ENCODE measurements at places on chromosomes 16 and 17.

DNA sequence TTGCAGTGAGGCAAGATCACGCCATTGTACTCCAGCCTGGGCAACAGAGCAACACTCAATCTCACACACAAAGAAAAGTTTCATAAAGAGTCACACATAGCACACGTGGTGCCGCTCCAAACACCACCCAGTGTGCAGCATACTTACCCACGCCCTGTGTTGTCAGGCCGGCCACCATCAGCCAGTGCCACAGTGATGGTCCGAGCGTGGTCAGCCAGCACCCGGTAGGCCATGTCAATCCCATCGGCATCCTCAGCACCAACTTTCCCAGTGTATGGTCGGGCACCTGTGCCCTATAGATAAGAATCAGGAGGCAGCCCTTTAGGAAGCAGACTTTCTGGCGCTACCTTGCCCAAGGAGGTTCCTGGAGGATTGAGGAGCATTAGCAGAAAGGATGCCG lies 17.7 kb upstream of the EXOSC6 start:
- no peak for DNase-seq

GRCh38 chr16:49542391-49542891 lies 168.8 kb downstream of the C16orf78 start:
- no peak for DNase-seq

DNA sequence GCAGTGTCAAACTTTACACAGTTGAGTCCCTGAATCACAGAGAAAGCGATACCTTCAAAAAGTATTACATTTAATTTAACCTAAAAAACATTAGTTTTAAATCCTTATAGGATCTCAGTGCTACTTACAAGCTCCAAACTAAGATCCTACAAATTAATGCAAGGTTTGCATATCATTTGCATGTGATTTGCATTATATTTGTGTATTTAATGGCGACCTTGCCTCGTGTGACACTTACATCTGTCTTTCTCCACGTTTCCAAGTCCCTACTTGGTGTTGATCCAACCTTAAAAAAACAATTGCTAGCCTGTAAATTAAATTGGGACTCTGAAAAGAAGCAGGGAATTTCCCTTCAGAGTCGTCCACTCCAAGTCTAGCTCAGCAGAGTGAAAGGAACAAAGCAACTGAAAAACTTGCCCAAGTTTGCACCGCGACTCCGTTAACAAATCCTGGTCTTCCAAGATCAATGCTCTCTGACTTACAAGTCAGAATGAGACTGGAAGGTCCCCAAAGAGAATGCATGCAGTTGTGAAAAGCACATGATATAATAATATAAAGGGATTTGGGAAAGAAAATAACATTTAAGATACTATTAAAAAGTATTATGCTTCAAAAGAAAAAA lies 739 bp upstream of the FAM117A start:
- no peak for DNase-seq

DNA sequence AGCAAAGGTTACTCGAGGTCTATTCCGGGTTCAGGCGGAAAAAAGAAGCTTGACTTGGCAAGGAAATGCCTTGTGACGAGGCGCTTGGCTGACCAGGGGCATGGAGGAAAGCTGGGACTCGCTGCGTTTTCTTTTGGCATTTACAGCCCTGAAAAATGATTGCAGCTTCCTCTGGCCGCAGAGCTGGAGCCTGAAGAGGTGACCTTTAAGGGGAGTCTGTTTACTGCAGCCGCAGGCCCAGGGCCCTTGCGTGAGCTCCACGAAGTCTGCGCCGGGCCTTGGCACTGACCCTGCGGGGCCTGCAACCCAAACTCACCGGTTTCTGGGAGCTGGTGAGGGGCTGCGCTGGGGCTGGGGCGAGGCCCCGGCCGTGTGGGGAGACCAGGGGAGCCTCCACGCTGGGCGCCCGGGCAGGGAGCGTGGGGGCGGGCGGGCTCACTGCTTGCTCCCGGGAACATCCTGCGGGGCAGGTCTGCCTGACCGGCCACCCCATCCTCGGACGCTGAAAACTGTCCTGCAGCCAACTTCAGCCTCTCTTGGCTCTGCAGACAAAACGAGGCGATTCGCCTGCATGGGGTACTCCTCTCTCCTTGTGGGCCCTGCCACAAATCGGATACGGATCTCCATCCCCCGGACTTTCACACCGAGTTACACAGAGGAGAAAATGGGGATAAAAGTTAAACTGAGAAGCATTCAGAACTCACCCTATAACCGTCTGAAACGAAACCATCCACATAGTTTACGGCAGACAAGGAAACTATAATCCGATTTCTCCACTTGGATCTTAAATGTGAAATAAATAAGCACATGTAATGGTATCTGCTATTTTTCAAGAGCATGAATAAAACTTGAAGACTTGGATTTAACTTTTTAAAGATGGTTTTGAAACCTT lies 206.3 kb upstream of the FOXF1 start:
- DNase-seq, result no peak
